ENCODE measurements at places on chromosomes 12 and 14. TPM values are rescaled to one million over a fixed set of nuclear protein-coding genes. Genes with fewer than 3 reads are reported as not detected.

The SELPLG gene
- total RNA-seq, result 1.2 TPM

The MYF6 gene
- not detected for total RNA-seq

The PLEK2 gene
- total RNA-seq, result 21.8 TPM

The MYO1H gene
- total RNA-seq, result not detected

The NEMP1 gene
- total RNA-seq, result 15.9 TPM

The VRTN gene
- not detected for total RNA-seq

The CPNE8 gene
- total RNA-seq, result 10.3 TPM

The FAM161B gene
- 1.5 TPM for total RNA-seq

The SIX4 gene
- 1.7 TPM for total RNA-seq

The NGB gene
- not detected for total RNA-seq

The TSPAN19 gene
- not detected for total RNA-seq

The AMDHD1 gene
- 2.4 TPM for total RNA-seq

The KLRD1 gene
- total RNA-seq, result not detected

The C12orf42 gene
- total RNA-seq, result not detected

The AQP6 gene
- not detected for total RNA-seq

The GPX2 gene
- 202 TPM for total RNA-seq

The ACRBP gene
- total RNA-seq, result 0.15 TPM

The FSCB gene
- not detected for total RNA-seq

The KCNC2 gene
- total RNA-seq, result not detected

The FKBP4 gene
- total RNA-seq, result 103 TPM

The ZNF219 gene
- total RNA-seq, result 30.8 TPM

The LRRC74A gene
- total RNA-seq, result not detected

The PLBD1 gene
- 5.9 TPM for total RNA-seq

The FGF6 gene
- not detected for total RNA-seq

The SRRM4 gene
- total RNA-seq, result not detected

The POTEM gene
- total RNA-seq, result not detected

The ANO4 gene
- 0.13 TPM for total RNA-seq

The POMT2 gene
- 25.6 TPM for total RNA-seq

The C3AR1 gene
- not detected for total RNA-seq

The MYH6 gene
- 0.08 TPM for total RNA-seq

The KRT2 gene
- not detected for total RNA-seq

The SYCP3 gene
- total RNA-seq, result not detected

The HOXC10 gene
- total RNA-seq, result 3.8 TPM

The PIK3C2G gene
- total RNA-seq, result not detected

The PSMD9 gene
- 125 TPM for total RNA-seq

The SERPINA9 gene
- not detected for total RNA-seq

The CRADD gene
- 9.4 TPM for total RNA-seq

The NOPCHAP1 gene
- total RNA-seq, result 37.4 TPM

The GLI1 gene
- total RNA-seq, result 6.6 TPM

The TEAD4 gene
- total RNA-seq, result 39.4 TPM

The C14orf39 gene
- not detected for total RNA-seq

The TPH2 gene
- total RNA-seq, result not detected

The A2ML1 gene
- total RNA-seq, result not detected

The NELL2 gene
- 0.11 TPM for total RNA-seq

The KCNH5 gene
- not detected for total RNA-seq

The CLEC1B gene
- not detected for total RNA-seq

The KLHL33 gene
- total RNA-seq, result not detected

The MDGA2 gene
- total RNA-seq, result not detected

The C12orf50 gene
- total RNA-seq, result 0.12 TPM
